CD4-positive, alpha-beta T cell treated with Interleukin-6 for 4 hours (primary cell): ENCODE measurements at places on chromosomes 12 and 14.

- DNase-seq, result peak; percentile 72
Observed at GRCh38 chr12:57632958-57633840, at the start of gene B4GALNT1. Gene B4GALNT1, minus strand, starts transcription at chr12:57633201. Its CDS starts 1,069 bp downstream, at chr12:57632132.

DNA sequence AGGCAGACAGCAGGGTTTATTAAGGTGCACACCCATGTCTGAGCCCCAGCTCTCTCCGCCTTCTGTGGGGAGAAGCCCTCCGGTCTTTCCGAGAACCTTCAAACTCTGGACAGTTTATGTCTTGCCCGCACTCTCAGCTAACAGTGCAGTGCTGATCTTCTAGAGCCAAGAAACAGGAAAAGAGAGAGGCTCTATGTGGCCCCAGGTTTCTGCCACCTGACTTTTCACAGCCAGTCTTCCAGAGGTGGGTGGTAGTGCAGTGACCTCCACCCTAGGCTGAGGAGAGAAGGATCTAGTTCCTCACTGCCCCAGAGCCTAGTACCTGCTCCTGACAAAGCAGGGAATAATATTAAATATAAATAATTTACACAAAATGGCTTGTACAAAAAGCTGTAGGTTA, 4.0 kb upstream of the SLC22A17 start:
- no peak for DNase-seq

GRCh38 chr14:95137804-95138167, 19.5 kb downstream of the DICER1 start:
- DNase-seq, result no peak

DNA sequence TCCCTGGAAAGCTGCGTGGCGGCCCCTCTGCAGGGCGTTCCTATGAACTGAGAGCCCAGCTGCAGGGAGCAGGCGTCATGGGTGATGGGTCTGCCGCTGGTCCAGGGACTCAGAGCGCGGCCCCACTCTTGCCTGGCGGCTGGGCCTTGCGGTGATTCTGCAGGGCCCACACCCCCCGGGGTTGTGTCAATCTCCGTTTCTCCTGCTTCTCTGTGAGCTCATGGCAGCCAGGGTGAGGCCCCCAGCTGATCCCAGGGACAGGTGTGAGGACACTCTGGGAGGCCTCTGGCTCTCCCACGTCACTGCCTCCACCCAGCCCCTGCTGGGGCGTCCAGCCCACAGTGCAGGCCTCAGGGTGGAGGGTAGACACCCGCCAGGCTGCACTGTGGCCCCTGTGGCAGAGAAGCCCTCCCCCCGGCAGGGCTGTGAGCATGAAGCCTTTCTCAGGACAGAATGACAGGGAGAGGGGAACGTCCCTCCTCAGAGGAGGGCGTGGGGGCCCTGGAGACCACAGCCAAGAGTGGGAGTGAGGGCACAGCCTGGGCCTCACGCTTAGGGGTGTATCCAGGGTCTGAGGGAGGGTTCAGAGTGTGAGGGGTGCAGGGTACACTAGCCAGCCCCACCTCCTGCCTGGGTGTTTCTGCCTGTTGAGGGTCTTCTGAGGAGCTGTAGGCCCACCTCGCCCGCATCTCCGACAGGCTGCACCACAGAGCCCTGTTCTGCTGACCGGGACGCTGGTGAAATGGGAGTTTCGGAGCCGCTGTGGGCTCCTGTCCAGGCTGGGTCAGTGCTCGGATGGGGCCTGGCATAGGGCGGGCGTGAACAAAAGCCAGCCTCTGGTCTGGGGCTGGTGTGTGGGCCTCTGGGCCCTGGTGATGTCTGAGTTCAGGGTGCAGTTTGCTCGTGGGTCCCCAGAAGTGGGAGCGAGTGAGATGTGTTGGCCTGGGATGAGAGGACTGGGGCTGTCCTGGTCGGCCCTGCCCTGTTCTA, 26.7 kb upstream of the CRIP2 start:
- no peak for DNase-seq

DNA sequence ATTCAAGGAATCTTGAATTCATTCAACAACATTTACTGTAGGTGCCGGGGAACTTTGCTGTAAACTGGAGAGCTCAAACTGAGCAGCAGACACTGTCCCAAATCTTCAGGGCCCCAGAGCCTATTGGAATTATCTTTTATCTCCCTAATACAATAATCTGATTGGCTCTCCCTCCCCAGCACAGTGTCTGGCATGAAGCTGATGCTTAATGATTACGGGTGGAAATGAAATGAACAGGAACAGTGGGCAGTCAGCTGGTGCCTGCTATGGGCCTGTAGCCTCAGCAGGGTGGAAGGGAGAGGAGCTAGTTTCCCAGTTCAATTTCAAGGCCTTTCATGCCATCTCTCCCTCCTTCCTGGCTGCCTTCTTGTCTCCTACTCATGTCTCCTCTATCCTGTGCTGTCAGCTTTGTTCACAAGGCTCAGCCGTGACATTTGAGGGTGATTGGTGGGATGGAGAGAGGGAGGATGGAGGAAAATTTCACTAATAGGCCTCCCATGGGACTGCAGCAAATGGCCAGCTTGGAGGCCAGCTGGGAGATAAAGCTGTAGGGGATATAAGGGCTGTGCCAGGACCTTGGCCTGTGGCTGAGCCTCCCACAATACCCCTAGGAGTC, 4.3 kb upstream of the RAPGEF3 start:
- no peak for DNase-seq

DNA sequence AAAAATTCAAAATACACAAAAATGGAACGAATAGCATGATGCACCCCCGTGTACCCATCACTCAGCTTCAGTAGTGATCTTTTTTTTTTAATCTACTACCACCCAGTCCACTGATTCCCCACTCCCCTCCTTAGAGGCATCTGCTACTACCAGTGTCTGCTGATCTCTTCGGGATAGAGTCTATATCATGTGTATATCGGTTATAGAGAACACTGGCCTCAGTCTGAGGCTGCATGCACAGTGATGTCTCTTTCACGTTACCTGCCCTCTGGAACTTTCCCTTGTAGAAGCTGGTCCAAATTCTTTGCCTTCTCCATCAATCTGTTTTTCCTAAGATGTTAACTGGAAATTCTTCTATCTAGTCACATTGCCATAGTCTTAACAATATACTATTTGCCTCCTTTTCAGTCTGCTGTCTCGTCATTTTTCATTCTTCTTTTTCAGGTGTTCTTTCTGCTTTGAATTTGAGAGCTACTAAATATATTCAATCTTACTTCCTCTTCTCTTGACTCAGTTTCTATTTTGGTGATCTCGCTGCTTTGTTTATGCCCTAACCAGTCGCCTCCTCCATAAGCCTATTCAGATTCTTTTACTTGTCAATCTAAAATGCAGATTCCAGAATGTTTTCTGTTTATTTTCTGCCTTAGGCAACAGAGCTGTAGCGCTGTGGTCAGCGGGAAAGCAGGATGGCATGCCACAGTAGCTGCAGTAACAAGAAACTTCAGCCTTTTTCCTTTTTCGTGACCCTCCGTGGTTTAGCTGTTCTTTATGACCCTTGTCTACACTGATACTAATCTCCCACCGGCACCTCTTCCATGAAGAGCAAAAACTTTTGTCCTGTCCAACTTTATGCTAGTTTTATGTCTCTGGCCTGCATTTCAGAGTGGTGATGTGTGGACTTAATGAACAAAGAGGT, 67.0 kb downstream of the FBXW8 start:
- DNase-seq, result no peak

- DNase-seq, result no peak
Observed at GRCh38 chr12:101803978-101804377, 26.8 kb downstream of the GNPTAB start.

DNA sequence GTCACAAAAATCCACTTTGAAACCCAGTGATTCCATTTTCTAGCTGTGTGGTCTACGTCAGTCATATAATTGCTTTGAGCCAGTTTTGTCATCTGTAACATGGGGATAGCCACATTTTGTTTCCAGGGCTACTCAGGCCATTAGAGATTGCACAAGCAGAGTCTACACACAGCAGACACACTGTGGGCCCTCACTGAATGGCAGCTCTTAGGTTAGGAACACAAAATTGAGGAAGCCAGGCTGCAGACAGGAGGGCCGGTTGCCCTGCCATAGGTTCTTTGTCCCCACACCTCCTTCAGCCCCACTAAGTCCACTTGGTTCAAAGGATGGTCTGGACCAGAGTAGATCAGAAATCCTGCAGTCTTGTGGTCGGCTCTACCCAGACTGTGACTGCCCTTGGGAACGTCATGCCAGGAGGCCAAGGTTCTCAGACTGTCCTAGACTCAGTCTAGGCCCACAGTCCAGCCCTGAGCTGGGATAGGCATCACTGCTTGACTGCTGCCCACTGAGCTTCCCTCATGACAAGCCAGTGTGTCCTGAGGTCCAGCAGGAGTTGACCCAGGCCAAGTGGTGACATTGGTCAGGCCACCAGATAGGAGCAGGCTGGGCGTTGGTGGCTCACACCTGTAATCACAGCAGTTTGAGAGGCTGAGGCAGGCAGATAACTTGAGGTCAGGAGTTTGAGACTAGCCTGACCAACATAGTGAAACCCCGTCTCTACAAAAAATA, 3.8 kb upstream of the MYH7 start:
- DNase-seq, result no peak

DNA sequence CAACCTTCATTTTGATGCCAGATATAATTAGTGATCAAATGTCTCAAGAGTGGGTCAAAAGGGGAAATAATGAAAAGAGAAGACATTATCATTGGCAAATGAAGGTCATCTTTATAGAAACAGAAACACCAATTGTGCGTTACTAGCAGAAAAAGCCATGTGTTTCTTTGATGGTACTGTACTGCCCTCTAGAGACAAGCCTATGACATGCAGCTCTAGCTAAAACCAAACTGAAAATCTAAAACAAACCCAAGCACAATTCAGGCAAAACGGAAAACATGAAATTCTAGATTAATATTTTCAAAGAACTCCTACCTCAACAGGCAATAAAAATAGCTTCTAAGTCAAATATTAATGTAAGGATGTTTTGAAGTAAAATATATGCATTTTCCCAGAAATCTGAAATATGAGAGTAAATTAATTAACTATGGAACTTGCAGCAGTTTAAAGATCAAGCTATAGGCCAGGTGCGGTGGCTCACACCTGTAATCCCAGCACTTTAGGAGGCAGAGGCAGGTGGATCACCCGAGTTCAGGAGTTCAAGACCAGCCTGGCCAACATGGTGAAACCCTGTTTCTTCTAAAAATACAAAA, 115.4 kb downstream of the KLHL28 start:
- DNase-seq, result no peak
